ENCODE measurements at places on chromosomes 11 and 22.

GRCh38 chr11:42555190-42555589, 756.6 kb upstream of the API5 start:
- DNase-seq, result no peak

- no peak for DNase-seq
Observed at GRCh38 chr11:131943295-131943694, 572.9 kb downstream of the NTM start.

DNA sequence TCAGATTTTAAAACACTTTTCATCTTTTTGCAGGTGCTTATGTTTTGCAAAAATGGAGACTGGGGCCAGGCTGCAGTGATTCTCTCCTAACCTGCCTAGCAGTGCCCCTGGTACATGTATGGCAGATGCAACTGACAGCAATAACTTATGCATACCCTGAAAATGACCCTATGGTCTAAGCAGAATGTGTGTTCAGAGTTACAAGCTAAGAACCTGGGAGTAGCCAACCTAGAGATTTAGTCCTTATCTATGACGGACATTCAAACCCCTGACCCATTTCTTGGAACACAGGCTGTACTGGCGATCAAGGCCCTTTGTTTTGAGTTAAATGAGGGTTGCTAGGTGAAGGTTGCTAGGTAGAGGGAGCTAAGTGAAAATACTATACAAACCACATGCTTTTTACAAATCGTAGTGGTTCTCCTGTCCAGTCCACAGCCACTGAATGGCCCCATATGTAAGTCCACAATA, 184.9 kb upstream of the SESN3 start:
- DNase-seq, result no peak

DNA sequence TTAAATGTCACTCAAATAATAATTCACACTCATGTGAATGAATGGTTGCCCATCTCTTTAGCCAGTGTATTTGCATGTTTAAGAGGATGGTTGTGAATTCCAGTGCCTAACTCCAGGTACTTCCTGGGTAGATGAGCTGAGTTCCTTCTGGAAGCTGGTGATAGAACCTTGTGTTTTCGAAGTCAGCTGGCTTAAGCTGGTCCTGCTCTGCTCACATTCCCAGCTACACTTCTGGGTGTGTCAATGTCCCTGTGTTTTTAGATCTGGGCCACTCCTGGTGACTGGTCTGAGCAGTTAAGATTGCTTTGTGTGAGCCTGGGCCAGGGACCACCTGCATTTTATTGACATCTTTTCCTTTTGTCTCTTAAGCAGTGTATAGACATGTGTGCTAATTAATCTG, 10.6 kb downstream of the TEAD1 start:
- DNase-seq, result no peak

DNA sequence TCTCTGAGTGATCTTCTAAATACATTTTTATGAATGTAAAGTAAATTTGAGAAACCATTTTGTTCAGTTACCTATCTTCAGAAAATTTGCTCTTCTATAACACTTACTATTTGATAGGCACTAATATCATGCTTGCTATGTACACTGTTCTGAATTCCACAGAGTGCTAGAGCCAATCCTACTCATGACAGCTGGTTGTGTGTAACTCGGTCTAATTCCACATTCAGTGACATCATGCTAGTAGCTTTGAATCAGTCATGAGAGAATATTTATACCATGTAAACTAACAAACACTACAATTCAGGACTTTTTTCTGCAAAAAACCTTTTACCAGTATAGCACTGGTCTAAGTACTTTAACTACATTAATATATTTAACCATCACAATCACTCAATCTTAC, 902.9 kb downstream of the DLG2 start:
- no peak for DNase-seq

DNA sequence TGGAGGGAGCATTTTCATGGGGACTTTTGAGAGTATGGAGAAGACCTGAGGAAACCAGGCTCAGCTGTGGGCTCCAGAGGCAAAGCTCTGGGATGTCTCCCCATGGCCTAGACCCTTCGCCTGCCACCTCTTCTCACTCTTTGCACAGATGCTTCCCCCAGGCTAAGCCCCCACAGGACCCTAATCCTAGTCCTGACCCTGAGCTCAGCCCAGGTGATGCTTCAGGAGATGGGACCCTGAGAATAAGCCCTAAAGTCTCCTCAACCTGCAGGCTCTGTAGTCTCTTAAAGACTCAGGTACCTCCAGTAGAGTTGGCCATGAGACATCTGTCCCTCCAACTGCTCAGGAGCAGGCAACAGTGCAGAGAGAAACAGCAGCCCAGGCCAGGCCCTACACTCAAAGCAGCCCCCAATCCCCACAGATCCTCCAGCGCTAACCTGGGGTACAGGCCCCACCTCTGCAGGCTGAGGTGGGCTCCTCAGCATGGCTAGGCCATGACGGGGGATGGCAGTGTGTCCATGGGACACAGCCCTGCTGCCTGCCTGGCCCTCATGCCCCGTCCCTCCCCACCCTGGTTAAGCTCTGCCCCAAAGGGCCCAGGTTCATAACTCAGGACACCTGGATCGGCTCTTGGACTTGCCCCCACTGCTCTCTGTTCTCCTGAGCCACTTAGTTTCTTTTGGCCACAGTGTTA, 39.4 kb downstream of the GGTLC2 start:
- DNase-seq, result no peak

DNA sequence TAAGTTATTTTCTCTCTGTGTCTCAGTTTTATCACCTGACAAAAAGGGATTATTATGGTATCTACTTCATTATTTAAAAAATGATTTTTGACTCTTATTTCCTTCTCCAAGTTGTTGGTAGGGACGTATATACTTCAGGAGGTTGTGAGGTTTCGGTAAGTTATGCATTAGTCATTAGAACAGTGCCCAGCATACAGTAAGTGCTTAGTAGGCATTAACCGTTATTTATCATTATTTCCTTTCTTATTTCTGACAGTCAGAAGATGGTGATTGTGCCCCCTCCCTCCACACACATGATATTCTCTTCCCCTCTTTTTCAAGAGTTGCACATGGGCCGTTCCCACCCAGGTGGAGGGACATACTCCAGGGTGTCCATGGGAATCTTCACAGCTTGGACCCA, 36.1 kb downstream of the SLCO2B1 start:
- no peak for DNase-seq

DNA sequence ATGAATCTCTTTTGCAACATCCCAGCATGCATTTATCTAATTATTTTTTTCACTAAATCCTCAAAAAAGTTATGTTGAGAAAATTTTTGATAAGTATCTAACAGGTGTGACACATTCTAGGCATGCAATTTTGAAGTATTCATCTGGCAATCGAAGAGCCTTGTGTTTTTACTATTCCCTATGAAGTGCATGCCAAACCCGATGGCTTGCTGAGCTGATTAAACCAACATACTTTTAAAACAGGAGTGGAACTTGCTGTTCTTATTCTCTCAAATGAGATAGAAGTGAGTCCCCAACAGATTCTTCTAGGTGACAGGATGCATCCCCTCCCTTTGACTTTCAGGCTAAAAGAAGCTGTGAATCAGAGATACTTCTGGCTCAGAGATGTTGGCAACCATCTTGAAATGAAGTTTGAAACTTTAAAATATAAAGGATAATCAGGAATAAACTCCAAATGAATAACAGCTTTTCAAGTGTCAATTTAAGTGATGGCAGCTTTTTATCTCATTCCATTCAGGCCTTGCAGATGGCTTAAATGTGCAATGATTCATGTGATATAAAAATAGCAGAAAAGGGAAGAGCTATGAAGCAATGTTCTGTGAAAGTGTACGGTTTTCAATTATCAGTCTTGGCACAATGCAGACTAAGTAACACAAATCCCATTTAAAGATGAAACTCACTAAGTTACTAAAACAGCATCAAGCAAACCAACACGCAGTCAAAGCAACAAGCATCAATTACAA, 67.7 kb downstream of the APOL5 start:
- DNase-seq, result no peak

DNA sequence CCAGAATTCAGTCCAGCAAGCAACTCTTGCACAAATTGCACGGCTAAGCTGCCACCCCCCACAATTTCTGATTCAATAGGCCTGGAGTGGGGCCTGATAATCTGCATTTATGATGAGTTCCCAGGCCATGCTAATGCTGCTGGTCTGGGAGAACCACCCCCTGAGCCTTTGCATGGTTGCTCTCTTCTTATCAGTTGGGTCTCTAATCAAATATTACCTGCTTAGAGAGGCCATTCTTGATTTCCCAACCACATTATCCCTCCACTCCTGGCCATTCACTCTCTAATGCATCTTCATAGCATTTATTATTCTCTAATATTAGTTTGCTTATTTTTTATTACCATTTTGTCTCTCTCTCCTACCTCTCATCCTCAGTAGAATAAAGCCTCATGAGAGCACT, 99.5 kb downstream of the NAV2 start:
- DNase-seq, result no peak

- no peak for DNase-seq
Observed at GRCh38 chr11:112320668-112321067, 60.0 kb upstream of the PLET1 start.

- no peak for DNase-seq
Observed at GRCh38 chr22:44200855-44201550, 20.3 kb downstream of the PARVG start.

DNA sequence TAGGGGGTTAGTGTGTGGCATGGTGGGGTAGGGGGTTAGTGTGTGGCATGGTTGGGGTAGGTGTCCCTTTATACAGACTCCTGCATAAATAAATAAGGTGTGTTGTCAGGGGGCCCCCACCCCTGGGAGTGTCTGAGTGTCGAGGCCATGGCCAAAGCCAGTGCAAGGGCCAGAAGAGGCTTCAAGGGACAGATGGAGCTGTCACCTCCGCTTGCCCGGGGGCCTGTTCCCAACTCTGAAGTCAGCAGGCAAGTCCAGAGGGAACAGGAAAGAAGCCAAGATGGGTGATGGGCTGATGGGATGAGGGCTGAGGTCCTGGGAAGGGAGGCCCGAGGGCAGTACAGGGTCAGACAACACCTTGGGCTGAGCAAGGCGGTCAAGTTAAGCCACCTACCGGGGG, 997.8 kb downstream of the BRD1 start:
- no peak for DNase-seq

GRCh38 chr11:131043251-131043650, 127.0 kb upstream of the SNX19 start:
- no peak for DNase-seq

GRCh38 chr11:23112987-23113886, 253.0 kb upstream of the CCDC179 start:
- no peak for DNase-seq

DNA sequence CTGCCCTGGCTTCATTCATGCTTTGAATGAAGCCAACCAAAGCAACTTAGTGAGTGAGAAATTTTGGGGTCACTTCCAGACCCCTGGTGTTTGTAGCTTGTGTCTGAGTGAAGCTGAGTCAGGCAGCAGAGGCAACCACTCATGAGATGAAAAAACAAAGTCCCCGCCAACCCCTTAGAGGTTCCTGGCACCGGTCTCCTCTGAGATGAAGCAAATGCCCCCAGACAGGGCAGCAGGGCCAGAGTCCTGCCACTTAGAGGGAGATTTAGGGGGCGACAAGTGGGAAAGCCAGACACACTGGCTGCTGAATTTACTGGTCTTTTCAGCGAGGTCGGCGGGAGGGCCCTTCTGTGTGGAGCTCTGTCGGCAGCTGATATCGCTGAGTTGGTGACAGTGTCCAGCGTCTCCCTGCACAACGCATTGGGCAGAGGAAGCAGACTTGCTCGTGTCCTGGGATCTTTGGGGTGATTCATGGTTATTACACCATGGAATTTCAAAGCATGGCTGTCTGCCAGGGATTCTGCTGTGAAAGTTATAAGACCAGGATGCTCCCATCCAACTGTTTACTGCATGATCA, 482.6 kb downstream of the MIAT start:
- no peak for DNase-seq

GRCh38 chr22:28977481-28977971, 84.1 kb downstream of the C22orf31 start:
- DNase-seq, result no peak

DNA sequence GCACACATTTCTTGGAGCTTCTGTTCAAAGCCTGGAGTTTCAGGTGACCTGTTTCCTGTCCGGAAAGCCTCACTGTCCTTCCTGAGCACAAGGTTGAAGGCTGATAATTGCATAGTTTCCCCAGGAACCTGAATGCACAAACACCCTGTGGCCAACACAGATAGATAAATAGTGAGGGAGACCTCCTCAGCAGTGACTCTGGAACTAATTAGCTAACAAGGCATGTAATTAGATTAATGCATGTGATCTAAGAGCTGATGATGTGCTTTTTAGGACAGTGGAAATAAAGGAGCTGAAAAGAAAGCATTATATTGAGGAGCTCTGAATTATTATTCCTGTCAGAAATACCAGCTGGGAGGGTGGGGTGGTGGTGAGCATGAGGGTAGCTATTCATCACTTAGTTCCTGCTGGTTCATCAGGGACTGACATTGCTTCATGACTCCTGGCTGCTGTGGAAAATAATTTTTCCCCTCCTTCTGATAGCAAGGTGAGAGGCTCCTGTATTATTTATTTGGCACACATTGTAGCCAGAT, 101.1 kb downstream of the NELL1 start:
- DNase-seq, result no peak
